ENCODE measurements at places on chromosomes 1 and 21. TPM values are rescaled to one million over a fixed set of nuclear protein-coding genes. Genes with fewer than 3 reads are reported as not detected.
A peak's percentile ranks its signal among the peaks of the same experiment; 100 is the strongest.

- H3K4me1 ChIP-seq: peaks cover 37% of the 10 kb centered on the region
- peak; percentile 60 for DNase-seq
- H3K4me3 ChIP-seq: peak within 1 kb of the TSS; percentile 91
- H3K27ac ChIP-seq: peak within 1 kb of the TSS; percentile 90
These were observed at the start of gene ESRRG for GRCh38 chr1:216723274-216723780. Gene ESRRG (minus strand): TSS chr1:216723429. CDS start chr1:216723299, 130 bp downstream.

DNA sequence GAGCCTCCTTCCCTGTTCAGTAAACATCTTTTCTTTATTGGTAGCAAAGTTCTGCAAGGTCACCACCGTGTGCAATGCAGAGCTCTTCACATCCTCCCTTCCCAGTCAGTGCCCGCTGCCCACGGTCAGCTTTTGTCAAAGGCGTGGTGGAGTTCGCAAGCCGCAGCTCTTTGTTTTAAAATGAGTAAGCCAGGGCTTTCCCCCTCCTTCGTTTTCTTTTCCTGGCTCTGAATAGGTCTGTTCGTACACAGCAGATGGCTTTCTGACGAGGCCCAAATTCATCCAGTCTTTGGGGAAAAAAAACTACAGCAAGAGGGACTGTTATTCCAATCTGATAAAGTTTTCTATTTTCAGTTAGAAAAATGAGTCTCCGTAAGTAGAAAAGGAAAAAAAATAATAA lies 153.2 kb downstream of the LRIG2 start:
- no peak for DNase-seq
- peaks cover 5% of the 10 kb centered on the region for H3K27me3 ChIP-seq
- no peak overlapping the region for H3K27ac ChIP-seq
- peaks cover 3% of the 10 kb centered on the region for H3K4me1 ChIP-seq

GRCh38 chr1:4171480-4172450 lies 271.7 kb upstream of the C1orf174 start:
- peaks cover 5% of the 10 kb centered on the region for H3K4me1 ChIP-seq
- no peak overlapping the region for H3K27ac ChIP-seq
- H3K36me3 ChIP-seq: no peaks in the 10 kb centered on the region
- no peak for DNase-seq

DNA sequence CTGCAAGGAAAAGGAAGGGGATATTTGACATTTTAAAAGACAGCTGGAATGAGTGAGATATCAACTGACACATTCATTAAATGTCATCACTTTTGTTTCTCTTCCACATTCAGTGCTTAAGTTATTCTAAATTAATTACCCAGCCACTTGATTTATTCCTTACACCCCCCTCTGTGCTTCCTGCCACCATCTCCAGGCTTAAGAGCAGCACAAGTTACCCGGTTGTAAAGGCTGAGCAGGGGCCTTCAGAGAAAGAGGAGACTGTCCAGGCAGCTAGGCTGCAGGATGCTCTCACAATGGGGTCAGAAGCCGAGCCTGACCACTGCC lies 71.4 kb downstream of the SYT6 start:
- no peak overlapping the region for H3K27ac ChIP-seq
- no peaks in the 10 kb centered on the region for H3K36me3 ChIP-seq
- H3K27me3 ChIP-seq: peaks cover 83% of the 10 kb centered on the region
- DNase-seq: no peak
- H3K4me1 ChIP-seq: peaks cover 7% of the 10 kb centered on the region

DNA sequence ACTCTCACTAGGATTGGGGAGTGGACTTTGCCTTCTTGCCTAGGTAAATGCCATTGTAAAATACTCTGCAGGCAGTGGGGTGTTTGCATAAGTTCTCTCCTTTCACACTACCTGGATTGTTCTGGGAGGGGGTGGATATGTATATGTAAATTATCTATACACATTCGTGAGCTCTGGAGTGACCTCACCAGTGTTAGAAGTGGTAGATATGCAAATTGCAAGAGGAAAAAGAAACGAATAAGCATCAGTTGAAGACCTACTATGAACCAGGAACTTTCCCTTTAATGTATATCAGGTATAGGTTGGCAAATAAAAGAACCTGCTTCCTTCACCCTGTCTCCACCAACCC lies 1.5 kb upstream of the ARHGEF11 start:
- peaks cover 3% of the 10 kb centered on the region for H3K36me3 ChIP-seq
- peaks cover 37% of the 10 kb centered on the region for H3K4me1 ChIP-seq
- H3K27ac ChIP-seq: peak overlapping the region; percentile 78
- H3K27me3 ChIP-seq: no peaks in the 10 kb centered on the region
- peak overlapping the region; percentile 86 for H3K4me3 ChIP-seq
- no peak for DNase-seq

- no peak for DNase-seq
- peaks cover 10% of the 10 kb centered on the region for H3K4me1 ChIP-seq
- no peaks in the 10 kb centered on the region for H3K27me3 ChIP-seq
- H3K4me3 ChIP-seq: no peak overlapping the region
- H3K36me3 ChIP-seq: peaks cover 17% of the 10 kb centered on the region
- peak overlapping the region; percentile 54 for H3K27ac ChIP-seq
These were observed 90.9 kb upstream of the DIRAS3 start for GRCh38 chr1:68141071-68142021.

- H3K36me3 ChIP-seq: no peaks in the 10 kb centered on the region
- peaks cover 5% of the 10 kb centered on the region for H3K4me1 ChIP-seq
- H3K27me3 ChIP-seq: peaks cover 7% of the 10 kb centered on the region
- H3K4me3 ChIP-seq: no peak overlapping the region
- no peak overlapping the region for H3K27ac ChIP-seq
These were observed 21.5 kb upstream of the OPRD1 start for GRCh38 chr1:28790377-28791035.

DNA sequence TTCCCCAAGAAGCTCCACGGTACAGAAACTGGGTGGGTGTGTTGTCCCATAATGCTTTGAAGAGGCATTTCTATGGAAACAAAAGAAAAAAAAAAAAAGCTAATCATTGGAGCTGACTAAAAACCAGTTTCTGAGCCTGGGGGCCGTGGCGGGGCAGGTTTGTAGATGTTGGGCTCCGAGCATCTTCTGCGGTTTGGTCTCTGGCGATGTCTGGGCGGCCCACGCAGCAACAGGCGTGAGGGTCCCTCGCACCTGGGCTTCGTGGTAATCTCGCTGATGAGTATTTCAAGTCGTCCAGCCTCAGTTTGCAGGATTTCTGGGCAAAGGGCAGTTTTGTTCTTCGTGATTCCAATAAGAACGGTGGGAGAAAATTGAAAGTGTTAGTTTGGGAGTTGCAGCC lies 6.8 kb downstream of the TP73 start:
- H3K36me3 ChIP-seq: no peaks in the 10 kb centered on the region
- no peak for DNase-seq
- peaks cover 69% of the 10 kb centered on the region for H3K27me3 ChIP-seq
- H3K4me3 ChIP-seq: no peak overlapping the region

The SLAMF9 gene
- total RNA-seq: not detected

The PODN gene
- total RNA-seq: 0.38 TPM

The DENND1B gene
- total RNA-seq: 15.7 TPM
